ENCODE measurements at places on chromosomes 3 and 15. TPM values are rescaled to one million over a fixed set of nuclear protein-coding genes. Genes with fewer than 3 reads are reported as not detected.

TLR9 gene
- total RNA-seq: not detected

CALML4 gene
- total RNA-seq: 1.8 TPM

GRCh38 chr3:25289156-25289555 is 138.9 kb upstream of the RARB start:
- no peak for DNase-seq

GRCh38 chr3:59553076-59553475 is 503.3 kb upstream of the CFAP20DC start:
- no peak for DNase-seq

DNA sequence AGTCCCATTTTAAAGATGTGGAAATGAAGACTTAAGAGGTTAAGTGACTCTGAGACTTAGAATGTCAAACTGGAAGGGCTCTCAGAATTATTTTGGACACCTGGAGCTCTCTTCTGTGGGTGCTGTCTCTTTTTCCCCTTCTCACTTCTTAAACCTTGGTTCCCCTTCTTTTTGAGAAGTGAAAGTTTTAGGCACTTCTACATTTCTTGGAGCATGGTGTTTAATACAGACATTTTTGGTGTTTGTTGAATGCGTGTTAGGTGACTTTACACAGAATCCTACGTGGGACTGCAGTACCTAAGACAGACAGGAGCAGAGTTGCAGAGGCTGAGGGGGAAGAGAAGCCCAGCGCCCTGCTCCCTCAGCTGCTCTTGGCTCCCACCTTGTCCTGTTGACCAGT is 133.3 kb downstream of the MDFIC2 start:
- DNase-seq: no peak

GRCh38 chr15:62324382-62324781 is 159.3 kb upstream of the C2CD4B start:
- DNase-seq: no peak

Measured in Caki2 (cell line).